ENCODE measurements at places on chromosomes 12 and 14.

DNA sequence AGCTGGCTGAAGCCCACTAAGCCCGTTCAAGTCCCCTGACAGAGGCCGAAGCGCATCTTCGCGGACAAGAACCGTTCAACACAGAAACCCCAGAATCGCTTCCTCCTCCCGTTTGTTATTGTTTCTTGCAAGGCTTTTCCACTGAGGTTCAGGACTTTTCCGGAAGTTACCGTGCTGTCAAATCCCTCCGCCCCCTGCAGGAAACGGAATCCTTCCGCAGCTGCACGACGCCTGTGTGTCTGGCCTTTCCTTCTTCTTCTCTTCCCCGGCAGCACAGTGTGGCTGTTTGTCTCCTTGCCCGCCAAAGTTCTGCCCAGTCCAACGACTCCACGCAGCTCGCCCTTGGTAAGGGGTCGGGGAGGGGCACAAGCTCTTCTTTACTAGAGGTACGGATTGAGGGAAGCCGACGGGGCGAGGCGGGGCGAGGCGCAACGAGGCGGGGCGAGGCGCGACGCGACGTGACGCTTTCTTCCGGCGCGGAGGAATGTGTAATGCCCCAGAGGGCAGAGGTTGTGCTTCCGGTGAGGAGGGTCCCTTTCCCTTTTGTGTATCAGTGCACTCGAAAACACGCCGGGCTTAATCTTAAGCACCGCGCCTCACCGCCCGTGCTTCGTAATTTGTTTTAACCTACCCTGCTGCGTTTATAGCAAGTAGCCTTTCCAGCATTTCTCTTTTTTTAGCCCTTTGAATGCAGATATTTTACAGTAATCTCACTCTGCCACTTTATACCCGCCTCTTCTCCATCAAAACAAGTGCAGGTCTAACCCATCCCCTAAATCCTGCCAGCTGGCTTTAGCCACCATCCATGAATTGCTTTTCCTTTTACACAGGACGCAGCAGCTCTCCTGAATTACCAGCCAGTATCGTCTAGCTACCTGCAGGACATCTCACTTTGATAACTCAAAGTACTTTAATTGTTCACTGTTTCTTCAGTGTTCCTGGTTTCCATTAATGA lies at the start of gene KDM5A:
Gene KDM5A (minus strand): TSS at position 179 of the 955 bp plus-strand sequence. CDS start 229 bp downstream, outside the sequence.
- DNase-seq: no peak

DNA sequence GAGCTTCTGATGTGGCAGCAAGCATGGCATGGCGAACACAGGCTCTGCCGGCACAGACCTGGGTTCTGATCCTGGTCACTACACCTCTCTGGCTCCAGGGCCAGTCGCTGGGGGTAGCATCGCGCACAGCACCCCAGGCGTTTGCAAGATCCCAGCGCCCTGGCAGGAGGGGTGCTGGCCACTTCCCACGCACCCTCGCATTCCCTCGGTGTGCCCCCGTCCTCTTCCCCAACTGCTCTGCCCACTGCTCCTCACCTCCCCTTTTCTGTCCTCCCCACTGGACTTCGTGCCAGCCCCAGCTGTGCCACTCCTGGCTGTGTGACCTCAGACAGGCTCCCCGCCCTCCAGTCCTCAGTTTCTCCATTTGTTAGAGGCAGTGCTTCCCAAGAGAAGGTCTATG lies 2.8 kb downstream of the CDK2AP1 start:
- no peak for DNase-seq

GRCh38 chr12:52007158-52007921 lies 594 bp downstream of the TAMALIN start:
- no peak for DNase-seq

- DNase-seq: no peak
These were observed 8.9 kb downstream of the CHGA start for GRCh38 chr14:92931681-92932447.

DNA sequence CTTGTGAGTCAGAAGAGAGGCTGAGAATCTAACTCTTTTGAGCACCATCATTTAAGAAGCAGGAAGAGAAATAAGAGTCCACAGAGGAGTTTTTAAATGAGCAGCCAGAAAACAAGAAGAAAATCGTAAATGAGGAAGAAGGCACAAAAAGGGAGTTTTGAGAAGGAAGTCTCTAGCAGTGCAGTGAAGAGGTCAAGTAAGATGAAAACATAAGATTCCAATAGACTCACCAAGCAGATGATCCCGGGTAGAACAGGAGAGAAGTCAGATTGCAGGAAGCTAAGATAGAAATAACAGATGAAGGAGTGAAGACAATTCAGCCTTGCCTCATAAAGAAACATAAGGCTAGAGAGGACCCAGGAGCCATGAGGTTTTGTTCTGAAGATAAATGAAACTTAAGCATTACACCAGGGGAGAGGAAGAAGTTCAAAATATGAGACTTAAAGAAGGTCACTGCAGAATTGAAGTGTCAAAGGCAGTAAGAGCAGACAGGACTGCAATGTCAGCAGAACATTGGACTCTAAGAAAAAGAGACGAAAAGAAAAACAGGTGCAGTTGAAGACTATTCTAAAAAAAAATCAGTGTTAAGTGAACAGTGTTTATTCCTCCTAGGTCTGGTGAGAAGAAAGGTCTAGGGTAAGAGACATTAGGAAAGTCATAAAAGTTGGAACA lies 229.0 kb downstream of the SEC23A start:
- DNase-seq: no peak

GRCh38 chr14:85867450-85867849 lies 337.5 kb downstream of the FLRT2 start:
- DNase-seq: no peak

- DNase-seq: no peak
These were observed 4.6 kb downstream of the SSH1 start for GRCh38 chr12:108852674-108853309.

DNA sequence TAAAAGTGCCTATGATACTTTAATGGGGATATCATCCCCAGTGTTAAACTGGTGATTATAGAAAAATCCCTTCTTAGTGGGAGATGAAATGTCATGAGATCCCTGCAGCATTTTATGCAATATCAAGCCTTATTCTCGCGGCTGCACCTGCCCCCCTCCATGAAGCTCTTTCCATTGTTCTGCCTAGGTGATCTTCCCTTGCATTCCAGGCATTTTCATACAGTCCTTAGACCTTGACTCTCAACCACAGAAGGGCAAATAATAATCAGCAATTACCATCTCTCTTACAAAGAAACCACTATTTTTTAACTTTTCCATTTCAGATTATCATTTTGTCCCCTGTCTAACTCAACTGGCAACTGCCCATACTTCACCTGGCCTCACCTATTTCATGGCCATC lies 352.3 kb downstream of the NELL2 start:
- DNase-seq: no peak

GRCh38 chr14:67674139-67674479 lies 323 bp downstream of the VTI1B start:
- DNase-seq: no peak

DNA sequence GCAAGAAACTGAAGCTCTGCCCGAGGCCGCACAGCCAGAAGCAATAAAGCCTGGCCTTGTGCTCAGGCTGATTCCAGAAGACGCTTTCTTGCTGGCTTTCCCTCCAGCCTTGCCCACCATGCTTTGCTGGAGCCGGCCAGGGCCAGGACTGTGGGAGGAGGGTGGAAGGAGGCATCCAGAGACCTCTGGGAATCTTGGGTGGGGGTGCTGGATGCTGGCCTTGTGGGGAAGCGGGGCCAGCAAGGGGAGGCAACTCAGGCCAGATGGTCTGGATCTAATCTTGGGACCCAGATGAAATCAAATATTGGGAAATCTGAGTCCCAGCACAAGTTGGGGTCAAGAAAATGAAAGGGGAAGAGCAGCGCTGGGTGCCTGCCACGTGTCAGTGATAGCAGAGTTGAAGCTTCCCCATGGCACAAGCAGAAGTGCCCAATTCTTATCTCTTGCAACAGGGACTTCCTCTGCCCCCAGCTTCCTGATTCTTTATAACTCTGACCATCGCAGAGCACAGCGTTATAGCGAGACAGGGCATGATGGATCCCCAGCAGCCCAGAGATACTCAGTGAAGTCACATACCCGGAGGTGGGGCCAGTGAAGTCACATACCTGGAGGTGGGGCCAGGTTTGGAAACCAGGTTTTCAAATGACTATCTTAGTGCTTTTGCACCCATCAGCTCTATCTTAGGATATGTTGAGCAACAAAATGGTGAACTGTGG lies 6.4 kb upstream of the RABGGTA start:
- DNase-seq: no peak

GRCh38 chr12:20050221-20050620 lies 318.1 kb upstream of the PDE3A start:
- no peak for DNase-seq

GRCh38 chr12:98845957-98846356 lies 200.9 kb downstream of the APAF1 start:
- no peak for DNase-seq

- no peak for DNase-seq
These were observed 36.8 kb downstream of the CCDC177 start for GRCh38 chr14:69537900-69538299.

DNA sequence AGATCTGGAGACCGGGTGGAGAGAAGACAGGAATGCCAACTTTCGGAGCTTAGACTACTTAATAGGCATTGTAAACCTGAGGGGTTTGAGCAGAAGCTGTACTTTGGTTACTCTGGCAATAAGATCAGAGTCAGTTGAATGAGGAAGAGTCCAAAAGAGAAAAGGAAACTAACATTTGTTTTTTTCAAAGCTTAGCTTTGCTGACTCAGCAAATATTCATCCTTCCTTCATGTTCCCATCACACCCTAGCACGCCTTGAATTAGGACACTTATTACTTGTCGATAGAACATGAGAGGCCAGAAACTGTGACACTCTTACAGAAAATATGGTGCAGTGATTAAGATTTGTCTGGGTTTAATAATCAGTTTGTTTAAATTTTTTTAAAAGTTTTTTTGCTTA lies 266.9 kb upstream of the ATP2B1 start:
- DNase-seq: no peak

DNA sequence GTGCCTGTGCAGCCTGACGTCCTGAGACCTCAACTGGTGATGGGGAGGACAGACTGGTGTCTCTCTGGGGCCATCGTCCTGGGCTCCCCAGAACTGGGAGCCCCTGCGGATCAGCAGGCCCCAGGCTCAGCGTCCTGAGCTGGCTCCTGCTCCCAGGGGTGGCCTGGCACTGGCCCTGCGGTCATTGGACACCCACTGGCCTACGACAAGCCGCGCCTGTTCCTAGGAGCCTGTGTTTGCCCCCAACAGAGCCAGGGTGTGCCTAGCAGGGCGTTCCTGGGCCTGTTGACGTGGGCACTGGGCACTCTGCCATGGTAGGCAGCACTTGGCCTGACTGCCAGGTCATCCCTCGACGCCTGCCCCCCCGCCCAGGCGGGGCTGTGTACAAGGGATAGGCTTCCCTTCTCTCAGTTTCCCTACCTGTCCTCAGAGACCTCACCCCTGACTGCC lies 8.4 kb downstream of the ADSS1 start:
- no peak for DNase-seq

GRCh38 chr14:23431486-23431885 lies 4.0 kb downstream of the MYH7 start:
- no peak for DNase-seq

DNA sequence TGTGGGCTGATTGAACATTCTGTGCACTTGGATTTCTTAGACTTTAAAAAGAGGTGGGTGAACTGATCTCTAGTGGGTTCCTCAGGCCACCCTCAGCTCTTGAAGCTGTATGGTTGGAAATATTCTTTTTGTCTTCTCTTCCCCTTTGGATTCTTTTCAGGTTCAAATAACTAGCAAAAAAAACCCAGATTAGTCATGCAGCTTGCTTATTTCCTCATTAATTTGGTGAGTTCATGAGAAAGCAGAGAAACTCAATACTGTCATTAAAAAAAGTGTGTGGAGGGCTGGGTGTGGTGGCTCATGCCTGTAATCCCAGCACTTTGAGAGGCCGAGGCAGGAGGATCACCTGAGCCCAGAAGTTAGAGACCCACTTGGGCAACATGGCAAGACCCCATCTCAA lies 183.4 kb downstream of the ESR2 start:
- no peak for DNase-seq

DNA sequence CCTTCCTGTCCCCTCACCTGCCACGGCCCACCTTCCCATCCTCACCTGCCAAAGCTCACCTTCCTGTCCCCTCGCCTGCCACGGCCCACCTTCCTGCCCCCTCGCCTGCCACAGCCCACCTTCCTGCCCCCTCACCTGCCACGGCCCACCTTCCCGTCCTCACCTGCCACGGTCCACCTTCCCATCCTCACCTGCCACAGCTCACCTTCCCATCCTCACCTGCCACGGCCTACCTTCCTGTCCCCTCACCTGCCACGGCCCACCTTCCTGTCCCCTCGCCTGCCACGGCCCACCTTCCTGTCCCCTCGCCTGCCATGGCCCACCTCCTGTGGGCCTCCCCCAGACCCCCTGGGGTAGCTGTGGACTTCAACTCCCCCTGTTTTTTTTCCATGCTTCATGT lies 48.8 kb upstream of the GPR68 start:
- DNase-seq: no peak

DNA sequence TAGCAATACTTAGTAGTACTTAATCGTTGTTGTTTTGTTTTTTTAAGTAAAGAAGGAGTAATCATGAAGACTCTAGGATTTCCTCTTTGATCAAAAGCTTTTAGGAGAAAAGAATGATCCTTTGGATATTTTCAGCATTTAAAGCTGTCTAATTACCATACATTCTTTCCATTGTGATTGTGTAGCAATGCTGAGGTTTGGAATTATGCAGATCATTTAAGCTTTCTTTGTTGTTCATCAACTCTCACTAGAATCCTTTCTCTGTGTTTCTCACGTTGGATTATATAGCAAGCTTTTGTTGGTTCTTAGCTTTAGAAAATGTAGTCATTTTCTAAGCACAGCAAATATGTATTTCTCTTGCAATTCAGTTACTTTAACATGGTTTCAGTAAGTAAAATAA lies 25.8 kb downstream of the CCDC91 start:
- DNase-seq: no peak

DNA sequence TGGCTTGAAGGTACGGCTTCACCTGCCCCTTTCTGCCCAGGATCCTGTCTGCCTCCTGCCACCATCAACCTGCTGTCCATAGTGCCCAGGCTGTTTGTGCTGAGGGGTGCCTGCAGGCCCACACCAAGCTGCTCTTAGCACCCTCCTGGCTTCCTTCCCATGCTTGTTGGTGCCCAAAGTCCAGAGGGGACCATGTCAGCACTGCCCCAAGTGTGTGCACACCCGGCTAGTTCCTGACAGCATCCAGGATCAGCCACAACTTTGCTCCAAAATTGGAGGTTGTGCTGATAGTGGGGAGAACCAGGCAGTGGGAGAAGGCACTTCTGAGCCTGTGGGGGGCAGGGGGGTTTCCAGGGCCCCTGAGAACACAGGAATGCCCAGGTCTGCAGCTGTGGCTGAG lies 44.5 kb upstream of the PRPF39 start:
- DNase-seq: no peak

Data from cortex of kidney (tissue), 1 donor.